ENCODE measurements at places on chromosomes 16 and 17.
A peak's percentile ranks its signal among the peaks of the same experiment; 100 is the strongest.

DNA sequence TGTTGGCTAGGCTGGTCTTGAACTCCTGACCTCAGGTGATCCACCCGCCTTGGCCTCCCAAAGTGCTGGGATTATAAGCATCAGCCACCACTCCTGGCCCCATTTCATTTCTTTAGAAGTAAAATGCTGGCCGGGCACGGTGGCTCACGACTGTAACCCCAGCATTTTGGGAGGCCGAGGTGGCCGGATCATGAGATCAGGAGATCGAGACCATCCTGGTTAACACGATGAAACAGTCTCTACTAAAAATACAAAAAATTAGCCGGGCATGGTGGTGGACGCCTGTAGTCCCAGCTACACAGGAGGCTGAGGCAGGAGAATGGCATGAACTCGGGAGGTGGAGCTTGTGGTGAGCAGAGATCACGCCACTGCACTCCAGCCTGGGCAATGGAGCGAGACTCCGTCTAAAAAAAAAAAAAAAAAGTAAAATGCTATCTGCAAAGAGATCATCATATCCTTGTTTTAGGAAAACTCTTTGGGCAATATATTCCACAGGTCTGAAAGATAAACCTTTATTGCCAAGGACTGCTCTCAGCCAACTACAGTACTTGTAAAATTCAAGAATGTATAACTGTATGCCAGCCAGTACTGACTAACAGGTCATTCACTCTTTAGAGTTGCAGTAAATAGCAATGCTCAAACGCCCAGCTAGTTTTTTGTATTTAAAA lies 3.8 kb downstream of the GJC1 start:
- no peak for DNase-seq

DNA sequence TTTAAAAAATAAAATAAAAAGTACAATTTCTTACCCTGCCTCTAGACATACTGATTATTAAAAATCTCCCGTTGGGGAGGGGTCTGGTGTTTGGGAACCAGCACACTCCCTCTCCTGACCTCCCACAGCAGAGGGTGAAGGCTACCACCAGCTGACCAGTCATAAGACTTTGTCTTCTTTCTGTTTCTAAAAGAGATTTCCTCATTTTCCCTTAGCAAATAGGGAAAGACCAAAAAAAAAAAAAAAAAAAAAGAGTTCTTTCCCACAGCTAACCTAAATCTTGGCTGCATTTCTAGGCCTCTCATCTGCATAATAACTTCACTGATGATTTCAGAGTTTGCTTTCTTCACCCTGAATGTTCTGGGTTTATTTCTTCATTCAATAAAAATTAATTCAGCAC lies 30.3 kb downstream of the CDK5RAP3 start:
- DNase-seq, result no peak

- no peak for DNase-seq
Measured at GRCh38 chr16:64172652-64173051, 949.2 kb downstream of the CDH11 start.

GRCh38 chr17:31226373-31226772 lies 70.7 kb downstream of the OMG start:
- DNase-seq, result no peak

- DNase-seq, result peak; percentile 5
Measured at GRCh38 chr17:181245-182049, at the start of gene DOC2B. Gene DOC2B (minus strand): TSS chr17:181650. CDS start chr17:181479, 171 bp downstream.

DNA sequence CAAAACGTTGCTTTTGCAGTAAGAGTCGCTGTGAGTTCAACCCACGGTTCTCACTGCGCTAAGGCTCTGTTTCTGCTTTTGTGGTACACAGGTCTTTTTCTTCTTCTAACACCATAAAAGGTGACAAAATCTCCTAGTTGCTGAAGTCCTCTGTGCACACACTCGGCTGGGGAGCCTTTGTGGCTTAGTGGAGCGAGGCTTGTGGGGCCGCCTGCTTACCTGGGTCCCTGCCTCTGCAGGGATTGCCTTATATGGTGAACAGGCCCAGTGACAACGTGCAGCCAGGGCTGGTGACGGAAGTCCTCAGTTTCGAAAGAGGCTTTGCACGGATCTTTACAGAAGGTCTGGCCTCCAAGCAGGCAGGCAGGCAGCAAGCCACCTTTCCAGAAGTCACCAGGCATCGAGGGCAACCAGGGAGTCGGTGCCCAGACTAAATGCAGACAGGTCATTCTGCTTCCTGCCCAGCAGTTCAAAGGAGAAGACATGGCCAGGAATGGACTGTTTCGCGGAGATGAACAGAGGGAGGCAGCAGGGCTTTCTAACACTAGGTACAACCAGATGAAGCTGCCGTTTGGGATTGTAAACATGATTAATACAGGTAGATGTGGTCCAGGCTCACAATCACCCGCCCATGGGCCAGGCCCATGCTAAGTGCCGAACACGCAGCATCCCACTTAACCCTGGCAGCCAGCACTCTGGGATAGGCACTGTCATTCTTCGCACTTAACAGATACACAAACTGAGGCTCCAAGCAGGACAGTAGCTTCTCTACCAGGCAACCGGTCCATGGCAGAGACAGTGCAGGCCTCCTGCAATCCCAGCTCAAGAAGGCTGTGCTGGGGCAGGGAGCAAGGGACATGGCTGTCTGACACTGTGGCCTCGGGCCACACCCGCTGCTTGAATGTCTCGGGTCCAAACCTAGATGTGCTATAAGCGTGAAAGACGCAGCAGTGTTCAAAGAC lies 10.7 kb upstream of the MEAK7 start:
- DNase-seq, result no peak

GRCh38 chr16:68362947-68363657 lies 52.3 kb downstream of the PRMT7 start:
- no peak for DNase-seq

DNA sequence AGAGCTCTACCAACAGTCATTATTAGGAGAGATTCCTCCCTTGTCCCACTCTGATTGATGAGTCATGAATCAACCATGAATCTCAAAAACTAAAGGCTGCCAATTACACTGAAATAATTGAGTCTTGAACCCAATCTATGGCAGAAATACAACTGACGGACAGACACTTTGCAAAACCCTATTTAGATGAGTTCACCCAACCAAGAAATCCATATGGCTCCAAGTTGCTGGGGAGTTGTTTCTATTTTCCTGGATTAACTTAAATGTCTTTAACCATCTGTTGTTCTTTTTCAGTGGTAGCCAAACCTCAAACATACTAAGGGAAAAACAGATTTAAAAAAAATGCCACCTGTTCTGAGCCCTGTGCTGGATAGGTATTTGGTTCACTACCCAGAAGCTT lies 151.0 kb downstream of the SHISA9 start:
- no peak for DNase-seq

- no peak for DNase-seq
Measured at GRCh38 chr17:83152227-83152744, 72.9 kb downstream of the METRNL start.

DNA sequence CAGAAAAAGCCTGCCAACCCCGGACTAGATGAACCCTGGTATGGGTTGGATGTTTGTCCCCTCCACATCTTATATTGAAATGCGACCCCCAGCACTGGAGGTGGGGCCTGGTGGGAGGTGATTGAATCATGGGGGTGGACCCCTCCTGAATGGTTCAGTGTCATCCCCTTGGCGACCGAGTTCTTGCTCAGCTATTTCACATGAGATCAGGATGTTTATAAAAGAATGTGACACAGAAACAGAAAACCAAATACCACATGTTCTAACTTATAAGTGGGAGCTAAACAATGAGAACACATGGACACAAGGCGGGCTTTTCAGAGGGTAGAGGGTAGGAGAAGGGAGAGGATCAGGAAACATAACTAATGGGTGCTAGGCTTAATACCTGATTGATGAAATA lies 576.0 kb upstream of the HSBP1 start:
- no peak for DNase-seq

DNA sequence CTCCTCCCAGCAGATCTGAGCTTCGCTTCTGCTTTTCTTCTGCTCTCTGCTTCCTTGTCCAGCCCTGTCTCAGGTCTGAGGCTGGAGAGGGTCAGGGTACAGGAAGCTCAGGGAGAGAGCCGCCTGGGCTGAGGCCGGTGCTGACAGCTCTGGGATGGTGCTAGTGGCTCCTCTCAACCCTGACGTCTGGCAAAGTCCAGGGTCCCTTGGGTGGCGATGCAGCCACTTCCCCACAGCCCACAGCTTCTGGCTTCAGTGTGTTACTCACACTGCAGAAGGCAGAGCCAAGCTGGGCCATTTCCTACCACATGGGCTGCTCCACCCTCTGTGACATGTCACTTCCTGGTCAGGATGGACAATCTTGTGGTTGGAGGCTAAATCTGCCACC lies at the start of gene CD300C:
Gene CD300C, minus strand, starts transcription at position 273 of the 388 bp plus-strand sequence. CDS start 333 bp downstream, outside the sequence.
- DNase-seq, result no peak

- DNase-seq, result no peak
Measured at GRCh38 chr16:78196502-78196901, 97.0 kb downstream of the WWOX start.

DNA sequence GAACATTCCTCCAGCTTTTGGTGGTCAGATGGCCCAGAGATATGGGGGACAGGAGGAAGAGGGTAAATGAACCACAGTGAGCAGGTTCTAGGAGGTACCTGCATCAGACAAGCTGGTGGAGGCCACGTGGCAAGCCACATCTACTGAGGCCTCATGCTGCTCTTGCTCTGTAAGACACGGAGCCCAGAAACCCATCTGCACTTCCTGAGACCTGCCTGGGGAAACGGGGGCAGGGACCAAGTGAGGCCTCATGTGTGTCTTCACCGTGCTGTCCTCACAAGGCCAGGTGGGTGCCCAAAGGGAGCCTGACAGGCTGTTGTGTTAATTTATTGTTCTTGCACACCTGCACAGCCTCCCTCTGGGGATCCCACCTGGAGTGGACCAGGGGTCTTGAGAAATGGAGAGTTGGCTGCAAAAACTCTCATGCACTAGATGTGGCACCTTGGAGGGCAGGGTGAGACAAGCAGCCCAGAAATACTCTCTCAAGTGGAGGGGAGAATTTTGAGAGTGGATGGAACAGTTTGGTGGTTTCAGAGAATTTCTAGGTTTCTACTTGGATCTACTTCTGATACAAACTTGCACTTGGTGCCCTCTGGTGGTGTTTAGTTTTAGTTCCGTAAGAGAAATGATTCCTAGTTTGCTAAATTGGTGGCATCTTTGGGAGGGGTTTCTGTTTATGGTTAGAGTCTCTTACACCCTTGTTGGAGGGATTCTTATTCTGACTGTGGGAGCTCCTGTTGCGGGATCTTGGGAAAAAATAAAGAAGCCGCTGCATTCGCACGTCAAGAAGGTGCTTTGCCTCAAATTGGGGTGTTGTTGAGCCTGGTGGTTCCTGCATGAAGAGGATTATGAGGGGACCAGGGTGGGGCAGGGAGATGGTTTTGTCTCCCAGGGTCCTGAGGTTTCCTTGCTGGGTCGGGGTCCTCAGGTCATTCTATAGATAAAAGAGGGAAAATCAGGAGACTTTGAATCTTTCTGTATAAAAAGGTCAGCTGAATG lies 47.5 kb downstream of the SLC6A2 start:
- DNase-seq, result no peak

DNA sequence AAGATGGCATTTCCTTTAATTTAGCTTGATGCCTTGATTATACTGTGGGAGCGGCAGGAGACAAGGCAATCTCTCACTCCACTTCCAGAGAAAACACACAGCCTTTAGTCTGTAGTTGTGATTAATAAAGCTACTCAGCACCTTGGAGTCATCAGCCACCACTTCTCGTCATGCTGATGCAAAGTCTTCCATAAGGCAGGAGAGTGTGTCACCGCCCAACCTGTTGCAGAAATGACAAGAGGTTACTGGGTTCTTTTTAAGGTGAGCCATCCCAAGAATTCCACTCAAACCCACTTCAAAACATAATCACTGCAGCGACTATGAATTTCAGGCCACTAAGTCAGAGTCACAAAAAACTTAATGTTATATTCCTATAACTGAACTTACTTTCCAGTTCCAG lies 223.9 kb upstream of the TOX3 start:
- no peak for DNase-seq

DNA sequence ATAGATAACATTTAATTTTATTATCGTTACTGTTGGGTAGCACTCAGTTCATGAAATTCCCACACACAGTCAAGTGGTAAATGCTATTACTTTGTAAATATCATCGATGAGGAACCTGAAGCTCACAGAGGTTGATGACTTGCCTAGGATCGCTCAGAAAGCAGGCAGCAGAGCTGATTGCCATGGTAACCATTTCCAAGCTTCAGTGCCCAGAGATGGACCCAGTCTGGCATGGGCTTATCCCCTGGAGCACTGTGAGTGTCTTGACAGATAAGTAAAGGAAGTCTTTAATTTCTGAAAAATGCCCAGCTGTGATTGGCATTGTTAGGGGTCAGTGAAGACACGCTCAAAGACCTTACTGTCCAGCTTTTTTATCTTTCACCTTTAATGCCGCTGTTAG lies 95.0 kb downstream of the PRKCB start:
- no peak for DNase-seq

DNA sequence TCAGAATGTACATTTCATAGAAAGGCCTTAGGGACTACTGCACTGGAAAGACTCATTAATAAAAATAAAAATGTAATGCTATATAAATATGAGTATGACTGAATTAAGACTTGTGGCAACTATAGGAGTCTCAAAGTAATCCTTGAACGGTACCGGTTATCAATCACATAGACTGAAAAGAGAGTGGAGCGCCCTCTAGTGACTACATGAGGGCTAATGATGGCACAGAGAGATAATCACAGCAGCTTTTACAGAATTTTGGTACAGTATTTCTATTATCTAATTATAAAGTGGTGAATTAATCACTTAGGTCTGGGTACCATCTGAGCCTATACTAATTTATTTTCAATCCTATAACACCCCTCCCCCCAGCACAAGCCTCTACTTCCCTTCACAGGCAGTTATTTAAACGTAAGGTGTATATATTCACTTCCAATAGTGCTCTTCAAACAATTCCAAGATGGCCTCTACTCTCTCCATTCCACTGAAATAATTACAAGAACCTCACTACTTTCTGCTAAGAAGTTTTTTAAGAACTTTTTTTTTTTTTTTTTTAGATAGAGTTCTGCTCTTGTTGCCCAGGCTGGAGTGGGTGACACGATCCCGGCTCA lies 40.7 kb upstream of the ANKFY1 start:
- no peak for DNase-seq

DNA sequence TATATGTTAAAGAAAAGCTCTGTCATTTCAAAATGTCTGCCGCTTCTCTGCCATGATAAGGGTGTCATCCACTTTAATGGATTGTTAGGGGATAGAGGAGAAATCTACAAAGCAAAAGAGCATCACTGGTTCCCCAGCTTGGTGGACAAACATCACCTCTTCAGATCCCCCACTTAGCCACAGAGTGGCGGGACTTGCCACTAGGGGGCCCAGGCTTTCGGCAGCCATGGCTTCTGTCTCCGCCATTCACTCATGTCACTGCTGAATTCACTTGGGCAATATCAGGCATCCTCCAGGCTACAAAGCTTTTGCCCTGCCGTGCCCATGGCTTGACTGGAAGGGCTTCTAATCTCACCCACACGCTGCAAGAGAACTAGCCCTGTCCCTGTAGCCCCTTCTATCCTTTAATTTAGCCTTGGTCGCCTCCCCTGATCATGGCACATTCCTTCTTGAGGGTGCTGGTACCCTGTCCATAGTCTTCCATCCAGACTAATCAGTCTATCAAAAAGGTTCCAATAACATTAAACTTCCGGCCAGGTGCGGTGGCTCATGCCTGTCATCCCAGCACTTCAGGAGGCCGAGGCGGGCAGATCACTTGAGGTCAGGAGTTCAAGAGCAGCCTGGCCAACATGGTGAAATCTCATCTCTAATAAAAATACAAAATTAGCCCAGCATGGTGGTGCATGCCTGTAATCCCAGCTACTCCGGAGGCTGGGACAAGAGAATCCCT lies 34.7 kb downstream of the SBK1 start:
- no peak for DNase-seq
